ENCODE measurements at places on chromosomes 5 and 9.

- DNase-seq = no peak
These were observed 8.8 kb upstream of the TGFBI start for GRCh38 chr5:136020001-136020382.

- no peak for DNase-seq
These were observed 147.8 kb downstream of the MLLT3 start for GRCh38 chr9:20474496-20474895.

- DNase-seq = no peak
These were observed 175.2 kb downstream of the SAXO1 start for GRCh38 chr9:18857769-18858168.

GRCh38 chr5:90886381-90886780 is 327.8 kb downstream of the ADGRV1 start:
- no peak for DNase-seq

DNA sequence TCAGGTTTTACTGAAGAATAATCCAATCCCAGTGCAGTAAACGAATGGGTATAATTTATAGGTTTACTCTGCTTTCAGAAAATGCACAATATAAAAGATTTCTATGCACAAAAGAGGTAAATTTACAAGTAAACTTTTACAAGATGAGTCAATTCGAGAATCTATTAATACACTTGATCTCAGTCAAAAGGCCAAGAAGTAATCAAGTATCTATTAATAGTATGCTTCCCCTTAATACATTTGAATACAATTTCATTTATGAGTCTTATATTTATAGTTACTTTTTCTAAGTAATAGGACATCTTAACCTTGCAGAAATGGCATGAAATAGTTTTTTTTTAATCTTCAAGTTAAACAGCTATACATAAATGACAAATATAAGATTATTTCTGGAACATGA is 355.2 kb upstream of the EFNA5 start:
- no peak for DNase-seq

DNA sequence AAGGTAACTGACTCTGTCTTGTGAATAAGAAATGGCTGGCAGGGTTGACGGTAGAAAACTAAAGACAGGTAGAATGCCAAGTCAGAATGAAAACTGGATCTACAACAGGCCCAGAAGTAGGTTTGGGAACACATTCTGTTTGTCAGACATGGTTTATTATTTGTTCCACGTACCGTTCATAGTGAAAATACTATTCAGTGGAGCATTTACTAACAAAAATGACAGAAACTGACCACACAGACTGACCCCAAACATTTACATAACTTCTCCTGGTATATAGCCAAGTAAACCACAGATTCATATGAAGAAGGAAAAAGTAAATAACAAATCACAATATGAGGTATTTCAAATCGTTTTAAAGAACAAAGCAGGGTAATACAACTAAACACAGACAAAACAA is 73.7 kb downstream of the SLC38A9 start:
- no peak for DNase-seq

GRCh38 chr9:123761905-123762605 is 167.9 kb downstream of the DENND1A start:
- DNase-seq = no peak

DNA sequence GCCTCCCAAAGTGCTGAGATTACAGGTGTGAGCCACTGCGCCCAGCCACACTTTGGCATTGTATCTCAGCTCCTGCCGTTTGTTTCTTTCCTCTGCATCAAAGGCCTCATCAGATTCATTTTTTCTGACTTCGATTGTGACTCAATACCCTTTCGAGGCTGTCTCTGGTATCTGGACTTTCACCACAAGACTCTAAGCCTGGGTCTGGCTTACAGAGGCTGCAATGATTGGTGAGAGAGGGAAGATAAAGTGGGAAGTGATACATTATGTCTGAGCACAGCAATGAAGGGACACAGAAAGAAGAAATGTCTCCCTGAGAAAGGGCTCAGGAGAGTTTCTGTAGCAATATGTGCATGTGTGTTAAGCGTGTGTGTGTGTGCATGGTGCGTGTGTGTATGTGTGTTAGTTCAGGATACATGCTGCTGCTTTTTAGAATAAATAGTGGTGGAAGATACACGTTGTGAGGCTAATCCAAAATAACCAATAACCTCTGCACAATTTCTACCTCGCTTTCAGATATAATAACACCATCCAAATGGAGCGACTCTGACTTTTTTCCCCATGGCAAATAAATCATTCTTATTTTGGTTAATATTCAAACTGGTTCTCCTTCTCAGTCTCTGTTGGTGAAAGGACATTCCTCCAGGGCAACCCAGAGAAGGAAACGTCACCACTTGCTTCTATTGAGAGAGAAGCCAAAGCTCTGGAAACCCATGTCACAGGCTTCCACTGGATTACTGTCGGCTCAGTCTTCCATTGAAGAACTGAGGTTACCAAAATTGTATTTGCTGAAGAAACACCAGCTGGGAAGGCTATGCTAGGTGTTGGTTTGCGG is 8.1 kb upstream of the DAB2 start:
- DNase-seq = no peak

DNA sequence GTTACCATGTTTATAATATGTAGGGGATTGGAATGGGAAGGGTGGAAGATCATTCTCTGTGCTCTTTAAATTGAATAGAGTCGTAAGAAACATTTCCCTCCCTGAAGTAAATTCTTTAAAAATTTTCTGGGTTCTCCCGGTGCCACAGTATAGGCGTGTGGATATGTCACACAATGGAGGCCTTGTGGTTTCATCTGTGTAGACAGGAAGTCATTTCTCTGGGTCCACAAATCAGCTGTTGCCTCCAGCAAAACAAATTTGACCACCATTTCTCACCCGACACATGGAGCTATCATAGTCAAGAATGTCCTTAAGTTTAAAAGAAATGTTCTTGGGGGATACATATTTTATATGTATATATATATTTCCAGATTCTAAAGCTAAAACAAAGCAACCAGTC is 17.4 kb downstream of the CEP78 start:
- DNase-seq = no peak

DNA sequence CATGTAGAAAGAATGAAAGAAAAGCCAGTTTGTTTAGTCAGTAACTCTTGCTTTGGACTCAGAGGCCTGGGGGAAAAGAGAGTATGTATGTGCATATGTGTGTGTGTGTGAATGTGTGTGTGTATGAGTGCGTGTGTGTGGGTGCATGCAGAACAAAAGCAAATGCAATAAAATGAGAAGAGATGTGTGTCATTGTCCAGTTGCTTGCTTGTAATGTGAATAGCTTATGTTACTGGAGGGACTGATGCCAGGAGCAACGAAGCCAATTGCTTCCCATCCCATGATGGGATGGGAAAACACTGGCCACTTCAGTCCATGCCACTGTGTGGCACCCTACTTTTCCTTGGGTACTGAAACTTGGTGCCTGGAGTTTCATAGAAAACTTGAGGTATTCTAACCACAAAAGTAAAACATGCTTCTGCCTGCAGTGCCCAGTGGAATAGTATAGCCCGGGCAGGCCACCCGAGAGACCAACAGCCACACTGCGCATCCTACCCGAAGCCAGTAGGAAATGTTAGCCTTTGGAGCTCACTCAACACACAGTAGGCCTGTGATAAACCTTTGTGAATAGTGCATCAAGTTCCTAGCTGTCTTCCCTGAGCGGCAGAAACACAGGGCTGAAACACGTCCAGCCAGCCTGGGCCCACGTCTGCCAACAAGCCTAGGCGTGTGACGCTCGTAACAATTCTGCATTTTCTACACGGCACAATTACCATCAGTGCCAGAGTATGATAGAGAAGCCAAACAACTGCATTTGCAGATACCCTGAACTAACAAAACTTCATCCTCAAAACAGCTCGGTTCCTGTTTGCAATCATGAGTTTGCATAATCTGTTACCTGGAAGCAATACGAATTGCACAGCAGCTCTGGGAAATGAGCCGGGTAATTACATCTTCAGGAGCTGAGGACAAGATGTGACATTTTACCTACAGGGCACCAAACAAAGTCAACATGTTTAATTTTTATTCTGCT is 198.1 kb downstream of the SYK start:
- no peak for DNase-seq

- DNase-seq = no peak
These were observed 110.5 kb upstream of the KLF4 start for GRCh38 chr9:107600060-107600573.

GRCh38 chr9:136992819-136993369 is 672 bp downstream of the PAXX start:
- no peak for DNase-seq

- DNase-seq = no peak
These were observed 18.5 kb downstream of the PPARGC1B start for GRCh38 chr5:149748471-149749094.

DNA sequence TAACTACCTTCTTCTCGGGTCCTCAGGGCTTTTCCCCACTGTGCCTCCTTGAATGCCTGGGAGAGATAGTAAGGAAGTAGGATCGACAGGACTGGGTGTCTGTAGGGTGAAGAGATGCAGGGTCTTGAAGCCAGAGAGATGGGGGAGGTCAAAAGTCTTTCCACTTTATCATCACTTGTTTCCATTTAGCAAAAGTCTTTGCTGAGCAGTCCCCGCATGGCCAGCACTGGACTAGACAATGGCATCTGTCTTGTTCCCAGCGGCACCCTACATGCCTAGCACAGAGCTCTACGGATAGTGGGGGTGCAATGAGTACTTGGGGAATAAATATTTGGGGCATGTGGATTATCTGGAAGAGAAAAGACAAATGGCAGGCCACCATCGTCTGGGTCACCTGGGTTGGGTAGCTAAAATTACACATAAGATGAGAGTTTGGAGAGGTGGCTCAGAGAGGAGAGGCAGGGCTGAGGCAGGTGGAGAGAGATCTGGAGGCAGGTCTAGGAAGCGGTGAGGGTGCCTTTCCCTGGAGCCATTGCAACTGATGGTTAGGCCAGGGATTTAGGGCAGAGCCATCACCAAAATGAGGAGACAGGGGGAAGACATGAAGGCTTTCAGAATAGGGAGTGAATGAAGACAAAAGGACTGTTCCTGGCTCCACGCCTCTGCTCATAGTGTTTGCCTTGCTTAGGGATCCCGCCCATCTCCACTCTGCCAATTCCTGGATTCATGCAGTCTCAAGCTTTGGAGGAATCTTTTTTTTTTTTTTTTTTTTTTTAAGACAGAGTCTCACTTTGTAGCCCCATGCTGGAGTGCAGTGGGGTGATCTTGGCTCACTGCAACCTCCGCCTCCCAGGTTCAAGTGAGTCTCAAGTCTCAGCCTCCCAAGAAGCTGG is 250.8 kb upstream of the KLF4 start:
- DNase-seq = no peak

- DNase-seq = no peak
These were observed 39.0 kb upstream of the CD180 start for GRCh38 chr5:67235399-67236110.

DNA sequence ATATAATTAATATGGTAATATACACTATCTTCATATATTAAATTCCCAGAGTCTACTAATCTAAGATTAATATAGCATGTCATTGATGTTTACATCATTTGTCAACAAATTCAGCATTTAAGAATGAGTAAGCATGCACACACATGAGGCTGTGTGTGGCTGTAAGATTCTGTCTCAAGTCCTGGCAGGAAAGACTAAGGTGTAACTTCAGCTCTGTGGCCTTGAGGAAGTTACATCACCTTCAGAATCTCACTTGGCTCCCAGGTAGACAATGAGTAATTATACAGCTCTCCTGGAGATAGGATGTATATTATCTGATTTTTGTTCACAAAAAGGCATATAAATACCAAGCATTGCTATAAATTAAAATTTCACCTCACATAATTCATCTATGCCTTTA is 119.4 kb upstream of the IQGAP2 start:
- DNase-seq = no peak

- DNase-seq = no peak
These were observed 5.2 kb upstream of the GCNT4 start for GRCh38 chr5:75057561-75057960.

- no peak for DNase-seq
These were observed 465.7 kb upstream of the RGMB start for GRCh38 chr5:98307811-98308210.

GRCh38 chr9:16368237-16369087 is 502.0 kb downstream of the BNC2 start:
- no peak for DNase-seq

DNA sequence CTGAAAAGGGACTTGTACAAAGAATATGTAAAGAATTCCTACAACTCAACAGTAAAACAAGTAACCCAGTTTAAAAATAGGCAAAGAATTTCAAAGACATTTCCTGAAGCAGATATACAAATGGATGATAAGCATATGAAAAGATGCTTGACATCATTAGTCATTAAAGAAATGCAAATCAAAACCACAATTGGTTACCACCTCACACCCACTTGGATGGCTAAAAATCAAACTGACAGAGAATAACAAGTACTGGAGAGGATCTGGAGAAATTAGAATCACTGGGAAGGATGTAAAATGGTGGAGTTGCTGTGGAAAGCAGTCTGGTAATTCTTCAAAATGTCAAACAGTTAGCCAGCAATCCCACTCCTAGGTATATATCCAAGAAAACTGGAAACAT is 12.5 kb upstream of the FOXE1 start:
- DNase-seq = no peak

DNA sequence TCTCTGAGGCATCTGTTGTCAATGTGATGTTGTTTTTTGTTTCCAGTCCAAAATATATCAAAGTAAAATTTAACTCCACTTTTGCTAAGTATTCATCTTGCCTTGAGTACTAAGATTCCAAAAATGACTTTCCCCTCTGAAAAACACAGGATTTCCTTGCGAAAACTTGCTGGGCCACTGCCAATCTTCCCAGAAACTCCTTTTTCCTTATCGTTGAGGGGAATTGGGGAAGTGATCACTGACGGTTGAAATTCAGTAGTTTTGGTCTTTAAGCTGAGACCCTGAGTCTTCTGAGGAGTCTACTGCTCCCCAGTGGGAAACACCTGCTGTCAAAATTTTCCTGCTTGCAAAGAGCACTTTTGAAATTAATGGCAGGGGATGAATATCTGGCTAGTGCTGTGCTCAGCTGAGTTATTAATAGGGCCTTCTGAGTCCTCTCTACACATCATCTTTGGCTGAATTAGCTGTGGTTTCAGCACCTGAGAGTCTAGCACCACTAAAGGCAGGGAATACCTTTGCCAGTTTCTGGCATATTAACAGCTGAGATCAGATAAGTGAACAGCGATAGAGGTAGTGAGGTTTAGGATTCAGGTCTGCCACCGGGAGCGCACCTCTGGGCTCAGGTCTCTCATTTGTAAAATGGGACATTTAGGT is 18.0 kb downstream of the TLR4 start:
- DNase-seq = no peak

GRCh38 chr9:92385001-92385400 is 19.4 kb downstream of the OGN start:
- peak; percentile 40 for DNase-seq

DNA sequence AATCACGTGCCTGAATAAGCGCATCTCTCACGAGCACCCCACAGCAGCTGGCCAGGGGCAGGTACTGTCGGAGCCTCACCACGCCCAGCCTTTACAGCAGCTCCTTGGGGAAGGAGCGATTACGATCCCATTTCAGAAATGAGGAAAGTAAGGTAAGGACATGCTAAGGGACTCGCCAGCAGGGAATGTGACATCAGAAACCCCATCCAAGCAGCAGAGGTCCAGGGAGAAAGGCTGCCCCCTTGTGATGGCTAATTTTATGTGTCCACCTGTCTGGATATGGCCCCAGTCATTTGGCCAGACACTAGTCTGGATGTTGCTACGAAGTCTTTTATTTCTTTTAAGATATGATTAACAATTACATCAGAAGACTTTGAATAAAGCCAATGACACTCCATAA is 77.3 kb downstream of the UBE2QL1 start:
- DNase-seq = no peak

All from hindlimb muscle (tissue), 1 donor.